EL (cell line): ENCODE measurements at places on chromosomes 16 and 17.

- no peak for DNase-seq
Measured at GRCh38 chr17:57143361-57143760, 58.3 kb downstream of the AKAP1 start.

DNA sequence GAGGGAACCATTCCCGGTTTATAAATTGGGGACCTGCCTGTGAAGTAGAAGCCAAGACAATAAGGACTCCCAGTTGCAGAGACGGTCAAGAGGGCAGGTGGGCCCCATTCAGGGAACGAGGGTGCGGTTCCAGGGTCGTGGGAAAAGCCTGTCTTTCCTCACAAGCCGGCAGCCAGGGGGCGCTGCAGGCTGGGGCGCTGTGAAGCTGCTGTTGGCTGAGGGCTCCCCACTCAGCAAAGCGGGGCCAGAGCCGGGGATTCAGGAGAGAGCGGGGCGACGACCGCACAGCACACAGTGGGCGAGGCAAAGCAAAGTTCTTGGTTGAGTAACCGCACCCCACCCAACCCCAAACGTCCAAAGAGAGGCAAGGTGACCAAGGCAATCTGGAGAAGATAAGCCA, 24.9 kb downstream of the CDRT15 start:
- DNase-seq: no peak

DNA sequence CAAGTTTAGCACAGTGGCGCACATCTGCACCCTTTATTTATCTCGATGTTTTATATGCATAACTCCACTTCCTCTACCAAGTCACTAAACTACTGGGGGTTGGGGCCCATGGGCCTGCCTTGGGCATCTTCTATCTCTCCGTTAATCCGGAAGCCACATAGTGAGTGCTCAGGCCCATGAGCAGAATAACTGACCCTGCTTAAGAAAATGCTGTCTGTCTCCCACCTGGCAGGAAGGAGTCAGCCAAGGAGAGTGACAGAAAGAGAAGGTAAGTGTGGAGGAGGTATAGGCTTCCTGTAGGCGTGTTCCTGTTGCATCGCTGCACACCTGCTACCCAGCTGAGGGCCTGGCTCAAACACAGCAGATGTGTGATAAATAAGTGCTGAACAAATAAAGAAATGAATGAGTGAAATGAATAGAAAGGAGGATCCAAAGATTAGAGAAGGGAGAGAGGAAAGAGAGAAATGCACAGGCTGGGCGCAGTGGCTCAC, 320.1 kb downstream of the SLC39A11 start:
- no peak for DNase-seq

- no peak for DNase-seq
Measured at GRCh38 chr17:74009056-74009625, 194.3 kb upstream of the RPL38 start.

GRCh38 chr17:7220593-7221277, 997 bp downstream of the ACADVL start:
- peak; percentile 68 for DNase-seq

- DNase-seq: no peak
Measured at GRCh38 chr16:57036945-57037344, 47.6 kb downstream of the NLRC5 start.

- DNase-seq: no peak
Measured at GRCh38 chr16:20242568-20243255, 84.6 kb downstream of the GP2 start.
